ENCODE measurements at places on chromosomes 16 and 17. TPM values are rescaled to one million over a fixed set of nuclear protein-coding genes. Genes with fewer than 3 reads are reported as not detected.

The ITGA2B gene
- total RNA-seq = 0.60 TPM

DNA sequence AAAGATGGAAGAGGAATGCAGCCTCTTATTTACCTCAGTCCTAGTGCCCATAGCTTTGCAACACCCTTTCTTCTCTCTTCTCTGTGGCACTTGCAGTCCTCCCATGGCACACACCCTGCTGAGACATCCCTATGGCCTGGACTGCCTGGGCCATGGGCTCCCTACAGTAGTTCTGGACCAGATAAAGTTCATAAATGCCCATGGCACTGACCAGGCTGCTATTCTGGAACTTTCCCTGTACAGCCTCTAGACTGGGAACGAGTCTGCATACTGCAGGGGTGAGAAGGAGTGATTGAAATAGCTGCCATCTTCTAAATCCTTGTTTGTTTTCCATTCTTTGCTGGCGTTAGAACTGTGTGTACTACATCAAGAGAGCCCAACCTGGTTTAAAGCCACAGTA, 24.5 kb upstream of the ADAM11 start:
- DNase-seq = no peak

DNA sequence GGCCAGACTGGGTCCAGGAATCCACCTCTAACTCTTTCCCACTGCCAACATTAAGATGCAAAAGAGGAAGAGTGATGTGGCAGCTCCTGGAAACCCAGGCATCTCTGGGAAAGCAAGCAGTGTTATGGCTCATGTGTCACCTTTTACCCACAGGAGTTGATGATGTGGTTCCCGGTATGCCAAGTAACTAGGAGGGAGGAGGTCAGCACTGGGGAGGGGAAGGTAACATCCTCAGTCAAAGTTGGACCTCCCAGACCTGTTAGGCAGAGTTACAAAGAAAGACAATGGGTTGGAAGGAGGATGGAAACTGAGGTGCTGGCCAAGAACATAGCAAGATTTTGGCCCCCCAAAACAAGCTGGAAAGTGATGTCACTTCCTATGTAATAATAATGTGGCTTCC, 11.4 kb downstream of the KRABD2 start:
- DNase-seq = peak; percentile 48

DNA sequence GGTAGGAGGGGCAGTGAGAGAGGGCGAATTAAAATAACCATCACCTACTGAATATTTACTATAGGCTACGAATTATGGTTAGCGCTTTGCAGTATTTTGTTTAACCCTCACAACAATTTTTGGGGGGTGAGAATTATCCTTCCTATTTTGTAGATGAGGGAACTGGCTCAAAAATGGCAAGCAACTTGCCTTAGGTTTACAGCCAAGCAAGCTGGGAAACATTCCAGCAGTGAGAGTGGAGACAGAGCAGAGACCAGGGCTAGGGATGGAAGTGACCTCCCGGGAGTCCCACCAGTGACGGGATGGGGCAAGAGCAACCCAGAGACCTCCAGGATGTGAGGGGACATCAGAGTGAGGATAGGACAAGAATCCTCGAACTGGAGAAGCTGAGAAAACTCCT, 352 bp upstream of the VMO1 start:
- DNase-seq = no peak

- no peak for DNase-seq
Measured at GRCh38 chr16:83917152-83918120, 18.5 kb downstream of the MLYCD start.

- DNase-seq = peak; percentile 35
Measured at GRCh38 chr17:64005734-64006167, 7.6 kb downstream of the PRR29 start.

GRCh38 chr17:29956225-29956624, 14.8 kb downstream of the EFCAB5 start:
- DNase-seq = no peak

DNA sequence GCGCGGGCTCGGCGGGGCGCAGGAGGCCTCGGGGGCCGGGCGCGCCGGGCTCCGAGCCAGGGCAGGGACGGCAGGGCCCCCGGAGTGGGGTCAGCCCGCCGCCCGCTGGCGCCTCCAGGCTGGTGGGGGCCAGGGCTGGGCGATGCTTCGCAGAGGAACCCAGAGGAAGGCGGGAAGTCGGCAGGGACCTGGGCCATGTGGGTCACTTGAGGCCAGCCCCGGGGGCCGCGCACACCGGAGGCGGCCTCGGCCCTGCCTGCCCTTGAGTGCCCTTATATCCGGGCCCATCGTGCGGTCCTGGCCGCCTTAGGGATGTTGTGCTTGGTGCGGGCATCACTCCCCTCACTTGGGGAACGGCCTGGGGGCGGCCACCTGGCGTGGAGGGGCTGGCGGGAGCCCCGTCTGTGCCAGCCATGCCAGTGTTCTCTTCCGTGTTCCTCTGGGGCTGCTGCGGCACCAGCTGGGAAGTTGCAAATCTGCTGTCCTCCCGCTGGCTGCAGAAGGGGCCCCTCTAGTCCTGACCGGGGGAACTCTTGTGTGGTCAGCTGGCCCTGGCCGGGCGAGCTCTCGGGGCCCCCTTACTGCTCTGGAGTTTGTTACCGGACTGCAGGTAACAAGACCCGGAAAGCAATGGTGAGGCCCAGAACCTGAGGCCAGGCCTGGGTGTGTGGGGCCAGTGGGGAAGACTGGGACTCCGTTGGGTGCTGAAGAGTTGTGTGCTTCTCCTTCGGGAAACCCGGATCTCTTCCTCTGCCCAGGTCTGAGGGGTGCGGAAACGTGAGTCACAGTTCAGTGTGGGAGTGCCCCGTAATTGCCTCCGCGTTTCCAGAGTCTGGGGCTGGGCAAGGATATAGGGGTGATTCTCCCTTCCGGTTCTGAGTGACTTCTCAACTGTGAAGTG, 849 bp downstream of the CAPN15 start:
- peak; percentile 51 for DNase-seq

DNA sequence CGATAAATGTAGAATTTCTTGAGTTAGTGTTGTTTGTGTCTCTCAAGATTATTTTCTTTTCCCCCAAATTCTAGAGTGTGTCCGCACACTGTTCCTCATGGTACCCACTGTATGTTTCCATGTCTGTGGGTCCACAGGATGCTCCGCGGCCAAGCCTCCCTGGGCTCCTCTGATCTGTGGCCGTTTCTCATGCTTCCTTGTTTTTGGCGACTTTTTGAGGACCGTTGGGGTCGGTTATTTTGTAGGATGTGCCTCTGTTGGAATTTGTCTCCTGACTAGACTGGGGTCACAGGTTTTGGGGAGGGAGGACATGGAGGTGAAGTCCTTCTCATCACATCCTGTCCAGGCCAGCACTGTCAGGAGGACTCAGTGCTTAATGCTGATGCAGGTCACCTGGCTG, 140.0 kb downstream of the LAT start:
- no peak for DNase-seq

DNA sequence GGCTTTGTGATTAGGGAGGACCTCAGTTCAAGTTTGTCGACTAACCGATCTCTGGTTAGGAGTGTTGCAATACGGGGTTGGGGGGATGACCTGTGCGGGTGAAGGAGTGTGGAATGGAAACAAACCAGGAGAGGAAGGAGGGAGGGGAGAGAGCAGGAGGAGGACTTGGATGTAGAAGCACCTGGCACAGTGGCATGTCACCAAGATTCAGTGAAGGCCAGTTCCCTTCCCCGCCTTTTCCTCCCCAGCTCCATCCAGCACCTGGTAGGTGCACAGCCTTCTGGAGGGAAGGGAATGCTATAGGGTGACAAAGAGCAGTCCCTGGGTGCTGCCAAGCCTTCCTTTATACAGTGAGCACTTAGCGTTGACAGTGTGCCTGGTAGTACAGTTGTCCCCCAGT, 107.4 kb upstream of the CRHR1 start:
- no peak for DNase-seq

DNA sequence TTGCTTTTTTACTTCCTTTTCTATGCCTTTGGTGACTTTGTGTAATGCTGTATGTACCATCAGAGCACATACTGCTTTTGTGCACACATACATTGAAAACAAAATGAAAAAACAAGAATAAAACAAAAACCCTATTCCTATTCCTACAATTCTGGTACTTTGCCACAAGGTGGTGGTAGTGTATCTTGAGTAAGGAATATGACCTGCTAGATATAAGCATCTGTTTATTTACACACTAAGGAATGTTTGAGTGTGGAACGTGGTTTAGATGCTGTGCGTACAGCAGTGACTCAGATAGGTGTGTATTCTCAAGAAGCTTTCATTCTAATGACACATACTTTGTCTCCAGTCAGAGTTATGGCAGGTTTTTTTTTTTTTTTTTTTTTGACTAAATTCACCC, 606.2 kb downstream of the WWOX start:
- peak; percentile 9 for DNase-seq

DNA sequence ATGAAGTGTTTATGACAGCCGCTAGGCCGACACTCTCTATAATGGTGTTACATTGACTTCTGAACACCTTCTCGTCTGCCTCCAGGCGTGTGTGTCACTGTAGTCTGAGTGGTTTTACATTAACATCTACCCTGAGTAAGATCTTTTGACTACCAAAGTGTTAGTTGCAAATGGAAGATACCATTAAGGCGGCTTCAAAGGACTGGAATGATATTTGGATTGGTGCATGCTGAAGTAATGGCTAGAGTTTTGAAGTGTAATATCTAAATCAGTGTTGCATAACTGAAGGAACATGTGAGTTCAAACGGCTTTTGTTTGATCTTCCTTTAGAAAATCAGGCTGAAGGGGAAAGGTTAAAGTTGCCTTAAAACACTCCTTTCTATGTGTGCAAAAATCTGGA, 52.2 kb downstream of the BCAS3 start:
- peak; percentile 63 for DNase-seq

The CES3 gene
- total RNA-seq = 1.3 TPM

DNA sequence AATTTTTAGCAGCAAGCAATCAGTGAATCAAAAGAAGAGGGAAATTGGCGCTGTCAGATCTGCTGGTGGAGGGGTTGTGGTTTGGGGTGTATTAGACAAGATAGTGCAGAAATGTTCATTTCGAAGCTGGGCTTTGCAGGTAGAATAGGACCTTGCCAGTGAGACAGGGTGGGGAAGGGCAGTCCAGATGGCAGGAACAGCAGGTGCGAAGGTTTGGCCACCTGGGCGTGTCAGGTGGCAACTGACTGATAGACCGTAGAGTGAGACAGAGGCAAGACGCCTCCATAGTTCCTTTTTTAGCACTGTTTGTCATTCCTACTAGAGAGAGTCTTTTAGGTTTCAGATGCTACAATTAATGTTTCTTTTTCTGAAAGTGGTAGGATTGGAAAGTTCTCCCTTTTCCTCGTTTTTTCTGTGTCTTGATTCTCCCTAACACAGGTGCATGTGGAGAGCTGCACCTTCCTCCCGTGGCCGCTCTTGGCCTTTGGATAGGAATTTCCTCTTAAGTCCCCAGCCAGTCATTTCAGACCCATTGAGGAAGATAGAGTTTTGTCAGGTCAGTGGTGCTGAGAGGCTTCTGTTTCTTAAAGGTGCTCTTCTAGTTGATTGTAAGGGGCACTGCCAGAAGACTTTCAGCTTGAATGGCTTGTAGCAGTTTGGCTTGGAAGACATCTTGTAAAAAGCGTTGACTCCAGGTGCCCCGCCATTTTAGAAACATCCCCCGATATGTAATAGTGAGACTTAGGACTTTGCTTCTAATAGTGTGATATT, 315.6 kb downstream of the SNX29 start:
- no peak for DNase-seq

GRCh38 chr16:89152831-89153700, 18.5 kb upstream of the CDH15 start:
- no peak for DNase-seq

Measured in renal cortical epithelial cell (primary cell).